H1 (cell line): ENCODE measurements at places on chromosomes 1 and 21.

GRCh38 chr1:113252166-113252565 lies 138.1 kb upstream of the MAGI3 start:
- DNase-seq = no peak

GRCh38 chr1:205001162-205001561 lies 41.9 kb upstream of the CNTN2 start:
- DNase-seq = no peak

GRCh38 chr1:230938924-230939368 lies 39.7 kb downstream of the TTC13 start:
- DNase-seq = no peak

- no peak for DNase-seq
Measured at GRCh38 chr1:50827546-50827945, 132.5 kb downstream of the FAF1 start.

- DNase-seq = peak; percentile 51
Measured at GRCh38 chr1:23394684-23395083, 25.0 kb upstream of the ZNF436 start.

DNA sequence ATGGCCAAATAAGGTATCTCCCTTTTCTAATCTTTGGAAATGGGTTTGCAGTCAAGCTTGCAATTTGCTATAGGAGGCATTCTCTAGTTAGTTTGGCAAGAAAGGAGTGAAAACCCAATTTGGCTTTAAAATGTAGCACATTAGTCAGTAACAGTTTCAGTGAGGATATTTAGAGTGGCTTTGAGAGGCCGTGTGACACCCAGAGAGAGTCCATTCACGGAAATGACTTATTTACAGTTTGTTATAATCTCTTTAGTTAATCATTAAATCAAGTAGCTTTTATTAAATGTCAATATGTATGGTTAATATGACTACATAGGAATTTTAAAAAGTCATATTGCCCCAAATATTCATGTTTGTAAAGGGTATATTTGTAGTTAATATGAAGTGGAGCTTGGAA lies 9.6 kb downstream of the ZBTB18 start:
- no peak for DNase-seq

DNA sequence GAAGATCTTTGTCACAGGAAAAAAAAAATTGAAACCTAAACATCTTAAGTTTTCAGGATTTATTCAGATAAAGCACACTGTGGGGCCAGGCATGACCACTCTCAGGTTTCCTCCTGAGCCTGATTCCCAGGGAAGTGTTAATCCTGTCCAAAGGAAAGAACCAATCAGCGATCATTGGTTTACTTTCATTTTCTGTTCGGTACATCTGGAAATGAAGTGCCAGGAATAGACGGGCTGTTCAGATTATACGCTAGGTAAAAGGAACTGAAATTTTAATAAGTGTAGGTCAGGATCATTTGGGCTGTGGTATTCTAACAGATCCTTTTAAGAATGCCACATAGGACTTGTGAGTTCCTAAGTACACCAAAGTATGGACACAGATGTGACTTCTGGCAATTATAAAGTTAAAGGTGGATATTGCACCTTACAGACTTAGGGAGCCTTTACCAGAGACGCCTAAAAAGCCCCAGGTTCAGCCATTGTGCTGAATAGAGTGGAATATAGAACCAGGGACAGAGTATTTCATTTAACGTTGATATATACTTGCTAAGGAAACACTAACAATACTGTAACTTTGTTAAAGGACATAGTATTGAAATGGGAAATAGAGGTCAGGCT lies 9.3 kb upstream of the CACYBP start:
- DNase-seq = no peak

GRCh38 chr1:16125088-16125470 lies 30.8 kb downstream of the EPHA2 start:
- DNase-seq = no peak

- DNase-seq = no peak
Measured at GRCh38 chr21:43297989-43298388, 128.9 kb downstream of the SIK1 start.

GRCh38 chr1:206821493-206821892 lies 43.9 kb upstream of the IL20 start:
- DNase-seq = no peak

DNA sequence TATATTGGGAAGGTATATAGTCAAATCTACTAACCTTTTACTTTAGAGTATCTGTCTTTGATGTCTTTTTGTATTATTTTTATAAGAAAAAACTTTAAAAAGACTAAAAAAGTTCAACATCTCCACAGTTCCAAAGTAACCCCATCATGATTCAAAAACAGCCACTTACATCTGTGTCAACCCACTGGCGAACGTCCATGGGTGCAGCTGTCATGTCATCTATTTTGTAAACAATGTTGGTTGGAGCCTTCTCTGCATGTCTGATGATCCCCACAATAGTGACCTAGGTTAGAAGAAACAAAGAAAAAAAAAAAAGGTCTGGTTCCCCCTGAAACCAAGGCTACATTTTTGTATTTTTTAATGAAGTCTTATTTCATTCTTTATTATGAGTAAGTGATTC lies 28.0 kb upstream of the SMPDL3B start:
- DNase-seq = no peak

DNA sequence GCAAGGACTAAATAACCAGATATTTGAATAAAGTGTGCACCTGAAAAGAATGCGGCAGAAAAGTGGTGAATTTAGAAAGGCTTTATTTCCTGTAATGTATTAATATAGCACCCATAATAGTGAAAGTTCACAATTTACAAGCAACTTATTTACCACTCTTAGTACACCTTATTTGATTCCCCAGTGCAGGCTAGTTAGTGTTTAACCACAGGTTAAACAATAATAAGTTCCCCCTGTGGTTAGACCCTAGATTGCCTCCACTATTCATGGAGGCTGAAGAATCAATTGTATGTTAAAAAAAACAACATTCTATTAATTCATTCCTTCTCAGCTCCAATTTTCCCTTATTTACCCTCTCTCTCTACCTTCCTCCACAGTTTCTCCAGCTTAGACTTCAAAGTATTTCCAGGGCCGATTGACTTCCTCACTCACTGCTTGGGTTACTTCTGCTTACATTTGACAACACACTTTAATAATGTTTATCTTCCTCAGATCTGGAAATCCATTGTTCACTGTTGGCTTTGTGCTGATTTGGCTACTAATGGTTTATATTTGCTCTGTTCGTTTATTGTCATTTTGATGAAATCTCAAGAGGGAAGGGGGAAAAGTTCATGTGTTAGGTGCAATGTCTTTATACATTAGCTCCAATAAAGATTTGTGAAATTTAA lies 796.3 kb downstream of the BRINP3 start:
- DNase-seq = no peak
